Lung (tissue), 17 donors: ENCODE measurements at places on chromosomes 3 and 15.

GRCh38 chr15:68463444-68463843 lies 31.5 kb upstream of the ITGA11 start:
- DNase-seq, result no peak

- no peak for DNase-seq
Observed at GRCh38 chr15:69578787-69579583, 126.4 kb downstream of the RPLP1 start.

GRCh38 chr3:36969540-36970432 lies 23.1 kb downstream of the EPM2AIP1 start:
- peak; percentile 43 for DNase-seq

DNA sequence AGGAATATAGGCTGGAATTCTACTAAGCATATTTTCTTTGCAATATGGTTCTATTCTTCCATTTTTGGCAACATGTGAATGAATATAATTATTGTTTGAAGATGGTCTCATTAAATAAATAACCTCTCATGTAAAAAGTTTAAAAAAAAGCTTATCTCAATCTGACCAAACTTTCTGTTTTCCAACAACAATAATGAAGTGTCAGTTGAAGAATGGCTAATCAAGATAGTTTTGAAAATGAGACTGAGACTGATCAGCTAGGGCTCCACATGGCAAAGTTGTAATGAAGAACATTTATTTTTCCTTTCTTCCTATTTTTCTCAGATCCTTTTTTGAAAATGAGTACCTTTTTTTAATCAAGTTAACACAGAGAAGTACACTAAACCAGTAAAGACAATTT lies 117.4 kb downstream of the GALK2 start:
- DNase-seq, result no peak

GRCh38 chr3:133486658-133487057 lies 86.8 kb downstream of the BFSP2 start:
- DNase-seq, result no peak

DNA sequence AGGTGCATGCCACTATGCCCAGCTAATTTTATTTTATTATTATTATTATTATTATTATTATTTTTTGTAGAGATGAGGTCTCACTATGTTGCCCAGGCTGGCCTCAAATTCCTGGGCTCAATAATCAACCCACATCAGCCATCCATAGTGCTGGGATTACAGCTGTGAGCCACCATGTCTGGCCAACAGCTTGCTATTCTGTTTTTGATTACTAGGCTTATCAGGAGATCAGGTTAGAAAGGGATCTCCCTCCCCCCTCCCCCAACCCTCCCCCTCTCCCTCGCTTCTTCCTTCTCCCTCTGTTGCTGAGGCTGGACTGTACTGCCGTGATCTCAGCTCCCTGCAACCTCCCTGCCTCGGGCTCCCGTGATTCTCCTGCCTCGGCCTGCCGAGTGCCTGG lies 8.6 kb downstream of the CLN6 start:
- no peak for DNase-seq

DNA sequence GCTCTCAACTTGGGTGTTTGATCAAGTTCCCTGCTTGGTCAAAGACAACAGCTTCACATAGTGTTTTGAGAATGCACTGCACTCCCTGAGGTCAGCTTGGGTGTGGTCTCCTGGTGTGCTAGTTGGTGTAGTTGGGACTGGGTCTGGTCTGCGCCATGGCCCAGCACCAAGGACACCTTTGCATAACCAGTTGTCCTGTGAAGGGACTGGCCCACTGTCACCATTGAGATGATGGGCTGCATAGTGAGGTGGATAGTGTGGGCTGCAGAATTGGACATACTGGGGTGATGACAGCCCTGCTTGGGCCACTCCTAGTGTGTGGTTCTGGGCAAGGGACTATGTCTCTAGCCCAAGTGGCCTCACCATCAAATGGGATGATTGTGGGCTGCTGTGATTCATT lies 9.5 kb downstream of the RPSA start:
- DNase-seq, result no peak

DNA sequence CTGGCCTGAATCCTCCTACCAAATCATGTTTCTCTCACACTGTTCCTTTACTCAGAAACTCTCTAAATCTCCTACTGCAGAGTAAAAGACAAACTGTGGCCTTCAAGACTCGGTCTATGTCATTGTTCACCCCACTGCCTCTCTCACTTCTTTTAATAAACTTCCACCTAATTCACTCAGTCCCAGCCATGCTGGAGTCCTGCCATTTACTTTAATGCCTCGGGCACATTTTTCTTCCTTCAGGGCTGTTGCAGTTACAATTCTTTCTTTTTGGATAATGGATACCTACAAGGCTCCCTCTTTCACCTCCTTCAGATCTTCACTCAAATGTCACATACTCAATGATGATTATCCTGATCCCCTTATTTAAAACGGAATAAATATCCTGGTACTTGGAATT lies 955.6 kb downstream of the ROBO1 start:
- DNase-seq, result no peak

DNA sequence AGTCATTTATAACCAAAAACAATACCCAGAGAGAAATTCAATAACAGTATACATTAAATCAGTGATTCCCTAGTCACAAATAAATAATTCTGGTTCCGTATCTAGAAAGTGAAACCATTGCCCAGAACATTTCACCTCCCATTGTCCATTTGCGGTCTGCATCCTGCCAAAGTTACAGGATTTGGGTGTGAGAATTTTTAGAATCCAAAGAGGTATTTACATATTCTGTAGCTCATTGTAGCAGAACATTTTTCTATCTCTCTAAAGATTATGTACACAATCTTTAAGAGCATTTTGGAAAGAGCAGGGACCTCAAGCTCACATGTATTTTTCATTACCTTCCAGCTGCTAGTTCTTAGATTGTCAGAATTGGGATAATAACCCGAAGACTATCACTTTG lies 261.6 kb downstream of the CHL1 start:
- DNase-seq, result no peak

- no peak for DNase-seq
Observed at GRCh38 chr15:77855871-77856270, 221.6 kb downstream of the TBC1D2B start.

DNA sequence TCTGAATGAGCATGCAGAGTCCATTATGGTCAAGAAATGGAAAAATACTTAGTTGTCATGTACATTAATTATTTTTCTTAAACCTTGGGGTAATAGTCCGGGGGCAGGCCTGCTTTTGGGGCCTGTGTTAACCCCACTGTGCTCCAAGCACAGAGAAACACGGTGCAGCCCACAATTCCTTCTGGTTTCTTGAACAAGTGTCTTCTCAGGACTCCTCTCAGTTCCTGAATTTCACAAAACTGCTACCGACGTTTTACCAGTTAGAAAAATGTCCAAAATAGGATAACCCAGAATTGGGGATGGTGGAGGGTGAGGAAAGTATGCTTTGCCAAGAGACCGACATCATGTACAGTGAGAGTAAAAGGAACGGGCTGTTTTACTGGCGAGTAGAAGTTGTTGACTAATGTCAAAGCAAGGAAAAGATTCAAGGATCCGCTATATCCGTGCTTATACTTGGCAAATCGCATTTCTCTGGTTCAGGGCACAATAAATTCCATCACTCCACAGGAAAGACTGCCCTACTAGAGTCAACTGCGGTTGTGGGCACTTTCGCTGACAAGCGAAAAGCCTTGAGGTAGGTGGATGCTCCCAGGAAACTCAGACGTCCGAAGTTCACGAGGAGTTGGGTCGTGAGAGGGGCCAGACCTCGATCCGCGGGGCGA lies 495 bp upstream of the NXPE3 start:
- DNase-seq, result no peak

DNA sequence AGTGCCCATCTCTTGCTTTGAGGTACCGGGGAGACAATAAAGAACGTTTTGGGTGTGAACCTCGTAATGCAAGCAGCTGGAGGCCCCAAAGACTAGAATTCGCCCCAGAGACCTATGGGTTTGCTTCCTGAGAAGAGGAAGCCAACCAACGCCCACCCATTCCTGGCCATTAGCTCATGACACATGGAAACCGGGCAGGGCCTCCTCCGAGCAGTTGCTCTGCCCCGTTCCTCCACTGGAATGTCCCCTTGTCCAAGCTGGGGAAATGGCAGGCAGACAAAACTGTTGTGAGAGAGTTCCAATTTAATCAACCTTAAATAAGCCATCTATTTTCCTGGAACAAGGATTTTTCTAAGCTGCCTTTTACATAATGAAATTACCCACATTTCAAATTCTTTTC lies 250.9 kb upstream of the IGF1R start:
- no peak for DNase-seq

DNA sequence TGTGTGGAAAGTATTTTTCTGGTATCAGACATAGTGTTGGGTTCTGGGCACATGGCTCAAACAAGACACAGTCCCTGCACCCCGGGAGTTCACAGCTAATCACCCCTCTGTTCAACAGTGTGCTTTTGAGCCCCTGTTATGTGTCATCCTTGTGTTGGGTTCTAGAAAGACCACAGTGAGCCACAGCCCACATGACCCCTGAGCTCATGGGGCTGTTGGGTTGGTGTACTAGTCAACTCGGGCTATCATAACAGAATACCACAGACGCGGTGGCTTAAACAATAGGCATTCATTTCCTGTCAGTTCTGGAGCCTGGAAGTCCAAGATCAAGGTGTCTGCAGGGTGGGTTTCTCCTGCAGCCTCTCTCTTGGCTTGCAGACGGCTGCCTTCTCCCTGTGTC lies 100.0 kb downstream of the DNAJB8 start:
- DNase-seq, result no peak

DNA sequence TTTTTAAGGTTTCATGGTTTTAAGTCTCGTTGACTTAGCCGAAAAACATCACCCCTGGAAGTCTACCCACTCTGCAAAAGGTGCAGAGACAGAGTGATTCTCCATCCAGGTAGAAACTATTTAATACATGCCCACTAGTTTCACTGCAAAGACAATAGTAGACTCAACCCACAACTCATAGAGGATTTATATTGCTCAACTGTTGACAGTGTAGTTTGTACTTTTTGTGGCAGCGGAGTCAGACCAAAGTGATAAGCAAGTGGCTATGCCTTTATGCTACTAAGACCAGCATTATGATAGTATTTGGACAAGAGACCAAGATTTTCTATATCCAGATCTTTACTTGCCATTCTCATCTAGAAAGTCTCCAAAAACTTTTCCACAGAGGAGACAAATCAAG lies 98.8 kb upstream of the ZBTB20 start:
- DNase-seq, result no peak

DNA sequence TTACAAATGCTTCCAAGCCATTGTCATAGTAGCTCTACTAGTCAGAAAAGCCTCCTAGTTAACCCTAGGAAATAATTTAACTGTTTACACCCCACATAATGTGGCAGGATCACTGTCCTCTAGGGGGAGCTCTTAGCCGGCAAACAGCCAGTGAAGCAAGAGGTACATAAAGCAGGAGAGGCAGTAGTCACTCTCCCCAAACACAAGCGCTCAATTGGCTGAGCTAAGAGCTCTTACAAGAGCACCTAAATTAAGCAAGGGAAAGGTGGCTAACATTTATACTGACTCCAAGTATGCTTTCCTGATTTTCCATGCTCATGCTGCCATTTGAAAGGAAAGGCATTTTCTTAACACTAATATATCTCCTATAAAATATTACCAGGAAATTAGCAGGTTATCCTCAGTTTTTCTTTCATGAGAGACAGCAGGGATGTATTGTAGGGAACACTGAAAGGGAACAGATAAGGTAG lies 37.6 kb downstream of the NCEH1 start:
- DNase-seq, result no peak

GRCh38 chr3:64975147-64975546 lies 287.3 kb upstream of the ADAMTS9 start:
- no peak for DNase-seq

DNA sequence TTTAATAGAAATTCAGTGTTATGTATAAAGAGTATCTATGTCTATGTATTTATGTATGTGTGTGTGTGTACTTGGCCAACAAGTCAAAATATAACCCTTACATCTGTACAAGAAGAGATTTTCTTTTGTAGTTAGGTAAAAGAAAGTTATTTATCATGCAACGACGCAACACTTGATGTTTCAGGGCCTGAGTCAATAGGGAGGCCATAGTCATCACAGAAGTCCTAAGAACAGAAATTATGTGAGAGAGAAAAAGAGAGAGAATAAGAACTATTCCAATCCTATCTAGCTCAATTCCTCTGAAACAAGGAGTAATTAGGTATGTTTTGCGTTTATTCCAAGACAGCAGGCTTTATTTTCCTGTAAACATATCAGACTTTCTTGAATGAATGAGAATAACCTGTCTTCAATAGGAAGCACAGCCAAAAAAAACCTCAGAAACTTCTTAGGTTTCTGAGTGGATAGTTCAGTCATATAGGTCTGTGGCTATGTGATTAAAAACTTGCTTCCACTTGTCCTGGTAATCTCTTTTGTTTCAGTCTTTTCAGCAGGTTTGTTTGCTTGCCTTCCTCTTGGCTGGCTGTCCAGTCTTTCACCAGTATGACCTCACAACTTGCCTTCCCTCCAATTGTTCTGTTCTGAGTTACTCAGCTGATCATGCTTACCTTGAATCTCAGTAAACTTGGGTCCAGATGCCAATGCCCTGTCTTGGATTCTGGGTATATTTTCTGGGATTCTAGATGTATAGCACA lies 382.4 kb upstream of the GBE1 start:
- DNase-seq, result no peak

GRCh38 chr3:59285560-59285959 lies 235.7 kb upstream of the CFAP20DC start:
- DNase-seq, result no peak

DNA sequence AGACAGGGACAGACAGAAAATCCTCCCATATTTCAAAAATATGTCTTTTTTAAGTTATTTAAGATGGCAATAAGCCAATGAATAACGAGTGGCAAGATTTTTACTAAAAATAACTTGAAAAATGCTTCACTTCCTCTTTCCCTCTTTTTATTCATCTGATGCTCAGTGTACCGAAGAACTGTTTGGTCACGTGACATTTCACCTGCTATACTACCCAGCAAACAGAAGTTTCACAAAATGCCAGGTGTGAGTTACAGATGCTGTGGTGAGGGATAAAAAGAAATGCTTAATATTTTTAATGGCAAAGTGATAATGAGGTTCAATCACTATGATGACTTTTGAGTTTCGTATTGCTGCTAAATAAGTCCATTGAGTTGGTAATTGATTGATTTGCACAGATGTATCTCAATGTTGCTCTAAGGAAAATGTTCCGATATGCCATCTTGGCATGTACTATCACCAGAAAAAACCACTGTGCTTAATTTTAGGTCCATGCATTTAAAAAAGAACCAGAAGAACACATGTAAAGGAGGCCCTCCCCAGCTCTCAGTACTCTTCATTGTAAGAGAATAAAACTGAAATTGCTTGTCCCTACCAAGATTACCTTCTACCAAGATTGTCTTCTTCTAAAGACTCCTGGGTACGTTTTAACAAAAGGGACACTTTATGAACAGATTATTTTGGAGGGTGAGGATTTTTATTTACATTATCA lies 26.0 kb upstream of the SEC62 start:
- no peak for DNase-seq

- no peak for DNase-seq
Observed at GRCh38 chr3:177852001-177852807, 654.9 kb upstream of the TBL1XR1 start.

- DNase-seq, result no peak
Observed at GRCh38 chr15:42820811-42821210, 83.9 kb upstream of the CDAN1 start.

- DNase-seq, result peak; percentile 94
Observed at GRCh38 chr3:195271410-195272243, 668 bp upstream of the XXYLT1 start.
